ENCODE measurements at places on chromosomes 12 and 14.

- no peak for DNase-seq
Observed at GRCh38 chr12:53820514-53821306, 68.9 kb upstream of the CISTR start.

DNA sequence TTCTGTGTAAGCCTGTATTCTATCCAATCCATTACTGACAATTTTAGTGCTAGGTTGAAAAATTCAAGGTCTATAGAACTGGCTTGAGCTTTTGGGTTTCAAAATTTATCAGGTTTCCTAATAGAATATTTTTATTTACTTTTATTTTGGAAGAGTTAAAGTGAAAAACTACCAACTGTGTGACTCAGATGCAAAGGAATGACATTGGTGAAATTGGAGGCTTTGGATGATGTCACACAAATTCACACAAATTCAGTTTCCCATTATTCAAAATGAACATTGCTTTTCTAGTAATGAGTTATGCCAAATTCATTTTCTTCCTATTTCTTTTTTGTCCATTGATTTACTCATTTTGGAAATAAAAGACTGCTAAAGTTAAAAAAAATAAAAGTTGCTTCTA, 186.9 kb downstream of the ALX1 start:
- no peak for DNase-seq

DNA sequence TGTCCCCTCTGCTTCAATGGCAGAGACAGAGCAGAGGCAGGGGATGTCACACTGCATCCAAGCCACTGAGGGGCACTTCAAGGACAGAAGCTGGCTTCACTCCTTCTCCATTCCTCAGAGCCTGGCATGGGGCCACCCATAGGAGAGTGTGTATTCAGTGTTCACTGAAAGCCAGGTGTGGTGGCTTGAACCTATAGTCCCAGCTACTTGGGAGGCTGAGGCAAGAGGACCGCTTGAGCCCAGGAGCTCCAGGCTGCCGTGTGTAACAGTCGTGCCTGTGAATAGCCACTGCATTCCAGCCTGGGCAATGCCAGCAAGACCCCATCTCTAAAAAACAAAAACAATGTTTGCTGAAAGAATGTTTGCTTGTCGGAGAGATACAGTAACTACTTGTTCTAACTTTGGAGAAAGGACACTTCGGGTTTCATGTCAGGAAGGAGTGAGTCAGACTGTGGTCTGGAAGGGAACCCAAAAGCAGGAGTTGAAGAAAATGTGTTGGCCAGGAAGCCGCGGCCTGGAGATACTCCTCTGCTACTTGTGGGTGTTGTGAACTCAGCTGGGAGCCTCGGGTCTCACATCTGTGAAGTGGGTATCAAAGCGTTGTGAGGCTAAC, 43.4 kb downstream of the ELK3 start:
- DNase-seq, result peak; percentile 17

DNA sequence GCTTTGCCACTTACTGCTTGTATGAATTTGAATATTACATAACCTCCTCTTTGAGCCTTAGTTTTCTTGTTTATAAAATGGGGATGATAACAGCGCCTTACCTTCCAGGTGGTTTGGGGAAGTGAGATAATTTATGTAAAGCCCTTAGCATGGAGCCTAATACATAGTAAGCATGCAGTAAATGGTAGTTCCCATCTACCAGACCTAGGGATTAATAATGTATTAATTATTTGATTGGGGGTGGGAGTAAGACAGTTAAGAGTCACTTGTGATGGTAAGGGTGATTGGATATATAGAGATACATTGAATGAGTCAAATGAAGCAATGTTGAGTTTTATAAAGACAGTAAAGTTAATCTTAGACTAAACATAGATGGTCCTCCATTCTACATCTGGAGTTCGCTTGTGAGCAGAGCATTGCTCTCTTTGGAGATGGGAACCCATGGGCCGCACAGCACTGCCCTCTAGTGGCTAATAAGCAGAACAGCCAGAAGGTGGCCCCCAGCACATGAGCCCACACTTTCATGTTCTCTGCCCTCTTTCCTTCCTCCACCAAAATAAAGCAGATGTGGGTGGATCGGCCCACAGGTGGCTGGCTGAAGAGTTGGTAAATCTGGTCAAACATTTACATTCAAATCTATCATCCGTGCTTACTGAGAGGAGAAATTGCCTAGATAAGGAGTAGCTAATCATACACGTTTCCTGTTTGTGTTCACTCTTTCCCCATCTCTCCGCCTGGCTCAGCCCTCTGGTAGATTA, 26.5 kb upstream of the TAMALIN start:
- peak; percentile 32 for DNase-seq

DNA sequence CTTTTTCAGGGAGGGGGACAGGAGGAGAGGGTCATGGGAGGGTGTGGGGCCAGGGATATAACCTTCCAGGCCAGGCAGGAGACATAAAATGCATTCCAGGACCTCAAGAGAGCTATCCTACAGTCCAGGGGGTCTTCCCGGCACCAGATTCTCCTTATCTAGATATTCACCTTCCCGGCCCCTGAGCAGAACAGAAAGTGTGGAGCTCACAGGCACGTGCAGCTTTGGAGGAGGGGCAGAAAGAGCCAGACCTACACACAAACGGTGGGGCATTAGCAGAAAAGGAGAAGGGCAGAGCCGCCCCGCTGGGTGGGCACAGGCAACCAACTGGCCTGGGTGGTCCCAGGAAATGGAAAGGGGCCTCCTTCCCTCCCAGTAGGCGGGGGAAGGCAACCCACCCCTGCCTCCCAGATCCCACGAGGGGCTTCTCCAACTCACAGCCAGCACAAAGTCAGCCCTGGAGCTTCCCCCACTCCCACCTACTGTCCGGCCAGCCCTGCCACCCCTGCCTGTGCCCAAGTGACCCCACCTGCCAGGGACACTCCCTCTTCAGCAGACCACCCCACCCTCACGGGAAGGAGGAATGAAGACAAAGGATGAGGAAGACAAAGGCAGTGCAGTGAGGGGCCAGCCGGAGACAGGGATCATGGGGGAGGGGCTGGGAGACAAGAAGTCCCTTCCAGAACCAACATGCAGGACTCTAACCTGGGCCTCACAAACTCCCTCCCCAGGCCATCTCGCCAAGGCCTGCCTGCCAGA, 33.3 kb downstream of the CCDC85C start:
- no peak for DNase-seq

DNA sequence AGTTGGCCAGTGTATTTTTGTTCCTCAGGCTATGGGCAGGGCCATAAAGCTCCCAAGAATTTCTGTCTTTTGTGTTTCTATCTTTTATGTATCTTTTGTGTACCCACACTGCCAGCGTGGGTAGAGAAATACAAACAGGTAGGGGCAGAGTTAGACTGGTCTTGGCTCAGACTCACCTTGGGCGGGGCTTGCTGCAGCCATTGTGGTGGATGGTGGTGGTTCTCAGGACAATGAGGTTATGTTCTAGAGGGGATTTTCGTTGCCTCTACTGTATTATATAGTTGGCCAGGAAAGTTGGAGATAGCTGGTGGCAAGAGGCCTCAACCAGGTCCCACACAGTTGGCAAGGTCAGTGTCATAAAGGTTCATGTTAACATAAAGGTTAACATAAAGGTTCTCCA, 977.5 kb upstream of the LRFN5 start:
- DNase-seq, result no peak

DNA sequence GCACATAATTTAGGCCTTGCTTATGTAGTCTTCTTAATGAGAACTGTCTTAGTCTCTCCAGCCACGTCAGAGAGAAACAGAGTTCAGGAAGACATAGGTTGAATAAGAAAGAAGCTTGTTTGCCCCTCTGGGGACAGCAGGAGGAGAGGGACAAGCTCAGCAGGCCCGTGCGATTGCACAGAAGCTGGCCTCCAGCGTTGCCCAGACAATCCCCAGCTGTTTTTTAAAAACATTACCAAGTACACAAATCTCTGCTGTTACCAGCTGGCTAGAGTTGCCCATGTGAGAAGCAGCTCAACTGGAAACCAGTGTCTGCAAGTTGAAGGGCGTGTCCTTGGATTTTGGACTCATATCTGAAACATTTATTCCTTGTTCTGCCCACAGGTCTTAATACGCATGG, 232.6 kb downstream of the EFCAB11 start:
- DNase-seq, result no peak

- DNase-seq, result no peak
Observed at GRCh38 chr12:3974883-3975282, 101.7 kb upstream of the PARP11 start.

DNA sequence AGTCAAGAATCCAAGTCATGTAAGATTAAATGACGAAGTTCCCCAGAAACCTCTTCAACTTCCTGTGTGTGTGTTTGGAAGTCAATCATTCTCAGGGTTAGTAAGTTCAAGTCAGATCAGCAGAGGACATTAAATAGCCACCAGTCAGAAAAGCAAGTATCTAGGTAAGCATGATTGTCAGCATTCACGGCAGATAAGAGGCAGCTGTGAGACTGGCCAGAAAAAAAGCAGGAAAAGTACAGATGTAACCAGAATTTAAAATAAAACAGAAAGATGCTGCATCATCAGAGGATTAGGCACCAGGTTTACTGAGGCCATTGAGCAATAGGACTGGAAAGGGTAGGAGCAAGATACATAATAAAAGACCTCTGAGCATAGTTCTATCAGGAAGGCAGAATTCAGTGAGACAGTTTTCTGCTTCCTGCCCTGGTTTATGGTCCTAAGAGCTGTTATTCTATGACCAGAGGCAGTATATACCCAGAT, 606.9 kb downstream of the FSCB start:
- no peak for DNase-seq

DNA sequence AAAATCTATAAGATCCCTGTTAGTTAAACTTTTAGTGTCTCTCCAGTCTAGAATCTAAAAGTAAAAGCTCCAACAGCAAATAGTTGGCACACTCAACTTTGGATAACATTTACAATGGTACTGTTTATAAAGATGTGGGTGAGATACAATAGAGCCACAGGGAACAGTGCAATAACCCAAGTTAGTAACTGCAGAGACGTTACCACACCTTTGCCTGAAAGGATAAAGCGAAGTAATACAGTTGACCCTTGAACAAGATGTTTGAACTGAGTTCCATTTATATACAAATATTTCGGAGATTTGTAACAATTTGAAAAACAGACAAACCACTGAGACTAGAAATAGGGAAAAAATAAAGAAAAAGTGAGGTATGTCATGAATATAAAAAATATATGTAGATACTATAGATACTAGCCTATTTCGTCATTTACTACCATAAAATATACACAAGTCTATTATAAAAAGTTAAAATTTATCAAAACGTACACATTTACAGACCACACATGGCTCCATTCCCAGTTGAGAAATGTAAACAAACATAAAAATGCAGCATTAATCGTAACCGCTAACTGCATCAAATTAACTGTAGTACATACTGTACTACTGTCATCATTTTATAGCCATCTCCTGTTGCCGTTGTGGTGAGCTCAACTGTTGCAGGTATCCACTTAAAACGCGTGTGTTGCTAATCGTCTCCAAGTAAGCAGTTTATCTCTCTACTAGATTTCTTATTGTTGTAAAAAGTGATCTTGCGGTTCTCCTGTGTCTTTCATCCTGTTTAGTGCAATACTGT, 56.5 kb upstream of the HIF1A start:
- no peak for DNase-seq

GRCh38 chr12:131986910-131987309, 37.2 kb downstream of the EP400 start:
- no peak for DNase-seq

- no peak for DNase-seq
Observed at GRCh38 chr12:79006306-79006705, 141.7 kb downstream of the SYT1 start.

DNA sequence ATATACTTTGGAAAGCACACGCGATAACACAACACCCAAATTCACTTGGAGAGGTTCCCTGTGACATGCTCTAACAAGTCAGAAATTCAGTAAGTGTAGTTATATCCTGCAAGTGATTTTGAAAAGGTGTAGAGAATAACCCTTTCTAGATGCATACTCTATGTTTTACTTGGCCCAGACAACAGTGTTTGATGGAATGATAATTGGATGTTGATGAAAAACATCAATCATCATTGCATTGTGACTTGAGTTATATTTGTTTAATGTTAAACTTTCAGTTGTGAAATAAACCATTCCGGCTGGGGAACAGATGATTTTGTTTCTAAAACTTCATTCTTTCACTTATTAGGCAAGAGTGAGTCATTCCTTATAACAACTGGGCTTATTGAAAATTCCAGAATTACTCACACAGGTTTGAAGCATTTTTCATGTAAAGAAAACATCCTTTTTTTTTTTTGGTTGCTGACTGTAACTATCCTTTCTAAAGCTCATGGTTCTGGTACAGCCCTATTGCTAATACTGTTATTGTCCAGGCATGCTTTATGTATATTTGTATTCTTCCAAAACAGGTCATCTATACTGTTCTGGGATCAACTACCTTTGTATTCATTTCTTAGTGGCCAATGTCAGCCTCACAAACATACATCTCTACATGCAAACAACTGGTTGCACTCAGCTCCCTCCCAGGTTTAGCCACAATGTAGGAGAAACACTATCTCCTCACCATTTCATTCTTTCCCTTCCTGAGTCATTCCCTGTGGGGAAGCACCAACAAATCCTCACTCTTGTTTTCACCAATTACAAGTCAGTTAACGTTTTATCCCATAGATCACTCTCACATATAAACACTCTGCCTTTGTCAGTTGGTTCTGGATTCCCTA, 121.2 kb upstream of the LRIG3 start:
- DNase-seq, result no peak

DNA sequence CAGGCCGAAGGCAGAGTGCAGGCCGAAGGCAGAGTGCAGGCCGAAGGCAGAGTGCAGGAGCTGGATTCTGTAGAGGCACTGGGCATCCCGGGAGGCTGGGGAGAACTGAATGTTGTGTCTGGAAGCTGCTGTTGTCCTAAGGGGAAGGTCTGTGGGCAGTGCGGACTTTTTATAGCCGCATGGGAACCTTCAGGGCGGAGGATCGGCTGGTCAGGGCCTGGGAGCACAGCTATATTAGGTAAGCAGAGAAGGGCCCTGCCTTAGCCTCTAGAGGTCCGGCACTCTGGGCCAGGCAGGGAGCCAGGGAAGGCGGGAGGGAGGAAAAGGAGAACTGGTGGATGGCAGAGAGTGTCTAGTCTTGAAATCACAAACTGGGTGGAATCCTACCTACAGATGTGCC, 14.2 kb downstream of the CABP1 start:
- no peak for DNase-seq

GRCh38 chr14:93285044-93285443, 47.8 kb downstream of the BTBD7 start:
- DNase-seq, result no peak

GRCh38 chr14:81826081-81826480, 292.4 kb upstream of the SEL1L start:
- no peak for DNase-seq

GRCh38 chr14:105602799-105603793, 76.7 kb downstream of the TMEM121 start:
- DNase-seq, result no peak

DNA sequence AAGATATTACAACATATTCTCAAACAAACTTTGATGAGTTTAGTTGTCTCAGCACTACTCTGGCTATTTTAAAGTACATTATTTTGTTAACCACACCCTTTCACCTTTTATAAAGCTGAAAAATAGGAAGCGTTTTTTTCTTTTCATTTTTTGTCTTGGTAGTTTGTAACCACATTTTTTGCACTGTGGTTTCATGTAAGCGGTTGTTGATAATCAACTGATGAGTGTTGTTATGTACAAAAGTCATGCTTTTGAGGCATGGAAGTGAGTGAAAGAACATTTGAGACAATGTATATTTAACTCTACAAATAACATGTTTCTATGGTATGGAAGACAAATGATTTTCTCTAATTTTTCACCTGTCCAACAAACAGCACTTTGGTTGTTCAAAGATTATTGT, 52.1 kb upstream of the ATP2B1 start:
- DNase-seq, result no peak

- DNase-seq, result no peak
Observed at GRCh38 chr14:49460662-49461061, 125.5 kb downstream of the RPS29 start.

- no peak for DNase-seq
Observed at GRCh38 chr12:120722784-120723183, 2.8 kb upstream of the ACADS start.

GRCh38 chr12:124463341-124463921, 104.0 kb downstream of the NCOR2 start:
- DNase-seq, result no peak

All from activated CD8-positive, alpha-beta memory T cell treated with anti-CD3 and anti-CD28 coated beads for 1 hour (primary cell).